Left forelimb (tissue), 1 donor: ENCODE measurements at places on chromosomes 7 and 10.

GRCh38 chr10:90920986-90921666, at the start of gene ANKRD1:
Gene ANKRD1, minus strand, starts transcription at chr10:90921087. Its CDS starts 60 bp downstream, at chr10:90921027.
- DNase-seq: no peak

- DNase-seq: no peak
Observed at GRCh38 chr7:70719125-70719524, 412.8 kb upstream of the GALNT17 start.

DNA sequence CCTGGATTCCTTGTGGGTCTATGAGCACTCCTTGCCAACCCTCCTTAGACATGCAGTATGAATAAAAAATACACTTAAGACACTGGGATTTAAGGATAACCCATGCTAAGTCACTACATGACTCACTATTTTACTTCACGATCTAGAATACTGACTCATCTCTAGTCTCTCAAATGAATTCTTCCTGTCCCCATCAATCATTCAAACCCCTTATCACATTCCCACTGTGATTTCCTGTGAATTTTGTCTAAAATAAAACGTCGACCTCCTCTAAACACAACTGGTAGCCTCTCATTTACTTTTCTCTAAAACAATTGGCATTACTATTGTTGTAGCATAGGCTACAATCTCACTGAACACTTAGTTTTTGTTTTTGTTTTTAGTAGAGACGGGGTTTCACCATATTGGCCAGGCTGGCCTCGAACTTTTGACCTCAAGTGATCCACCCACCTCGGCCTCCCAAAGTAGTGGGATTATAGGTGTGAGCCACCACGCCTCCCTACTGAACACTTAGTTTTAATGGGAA, 3.9 kb upstream of the IQUB start:
- DNase-seq: no peak

GRCh38 chr7:11557627-11558026, 274.4 kb downstream of the THSD7A start:
- DNase-seq: no peak

DNA sequence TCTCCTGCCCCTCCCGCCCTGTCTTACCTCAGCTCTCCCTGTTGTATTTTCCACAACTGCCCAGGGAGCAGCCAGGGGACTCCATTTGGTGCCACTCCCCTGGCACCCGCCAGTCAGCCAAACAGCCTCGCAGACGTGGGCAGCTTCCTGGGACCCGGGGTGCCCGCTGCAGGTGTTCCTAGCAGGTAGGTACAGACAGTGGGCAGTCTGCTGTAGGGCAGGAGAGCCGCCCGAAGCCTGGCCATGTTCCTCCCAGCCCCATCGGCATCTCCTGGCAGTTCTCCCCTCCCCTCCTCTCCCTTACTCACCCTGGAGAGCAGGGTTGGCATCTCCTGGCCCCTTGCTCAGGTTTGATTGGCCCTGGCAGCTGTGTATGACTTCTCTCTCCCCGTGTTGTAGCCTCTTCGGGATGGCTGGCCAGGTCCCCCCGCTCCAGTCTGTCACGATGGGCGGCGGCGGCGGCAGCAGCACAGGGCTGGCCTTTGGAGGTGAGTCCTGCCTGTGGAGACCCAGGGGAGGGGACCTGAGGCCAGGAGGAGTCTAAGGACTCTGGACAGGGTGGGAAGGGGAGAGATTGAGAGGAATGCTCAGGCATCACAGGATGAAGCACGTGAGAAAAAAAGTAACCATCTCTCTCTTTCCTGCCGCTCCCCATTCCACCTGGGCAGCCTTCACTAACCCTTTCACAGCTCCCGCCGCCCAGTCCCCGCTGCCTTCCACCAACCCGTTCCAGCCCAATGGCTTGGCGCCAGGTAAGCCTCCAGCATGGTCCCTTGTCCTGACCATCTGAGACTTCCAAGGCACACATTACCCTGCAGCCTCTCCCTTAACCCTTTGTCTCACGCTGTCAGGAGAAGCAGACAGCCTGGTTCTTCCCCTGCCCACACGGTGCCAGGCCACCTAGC, 11.3 kb downstream of the SAP25 start:
- peak; percentile 60 for DNase-seq

- DNase-seq: no peak
Observed at GRCh38 chr10:103789771-103790201, 65.6 kb downstream of the SH3PXD2A start.

GRCh38 chr10:44471410-44471809, 86.5 kb upstream of the CXCL12 start:
- no peak for DNase-seq
